ENCODE measurements at places on chromosomes 1 and 21.

GRCh38 chr1:3317456-3317855 lies 137.0 kb upstream of the ARHGEF16 start:
- DNase-seq, result no peak

- no peak for DNase-seq
Observed at GRCh38 chr1:25644962-25645361, 28.4 kb downstream of the MAN1C1 start.

DNA sequence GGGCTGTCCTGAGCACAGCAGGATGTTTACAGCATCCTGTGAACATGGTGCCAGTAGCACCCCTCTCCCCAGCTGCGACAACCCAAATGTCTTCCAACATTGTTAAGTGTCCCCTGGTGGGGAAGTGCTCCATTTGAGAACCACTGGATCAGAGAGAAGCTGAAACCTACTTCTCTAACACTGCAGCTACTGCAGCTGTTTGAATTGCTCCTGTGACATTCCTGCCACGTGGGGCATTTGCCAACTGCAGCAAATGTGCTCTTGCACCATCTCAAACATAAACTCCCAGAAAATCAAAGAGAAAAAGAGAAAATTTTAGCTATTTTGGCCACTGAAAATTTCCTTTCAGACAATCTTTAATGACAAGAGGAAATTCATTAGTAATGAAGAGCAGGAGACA lies 11.0 kb downstream of the SLC2A5 start:
- no peak for DNase-seq

DNA sequence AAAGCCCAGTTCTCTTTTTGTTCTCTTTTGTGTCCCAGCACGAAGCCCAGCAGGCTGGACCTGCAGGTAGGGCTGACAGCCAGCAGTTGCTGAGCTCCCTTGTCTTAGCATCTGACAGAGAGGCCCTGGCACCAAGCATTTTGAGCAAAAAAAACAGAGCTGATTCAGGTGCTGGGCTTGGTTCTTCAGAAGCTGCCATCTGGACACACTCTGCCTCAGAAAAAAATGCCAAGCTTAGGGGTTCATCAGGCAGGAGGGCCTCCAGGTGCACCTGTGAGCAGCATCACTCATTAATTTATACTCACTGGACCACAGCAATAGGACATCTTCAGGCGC lies 167.1 kb upstream of the PLD5 start:
- DNase-seq, result no peak

DNA sequence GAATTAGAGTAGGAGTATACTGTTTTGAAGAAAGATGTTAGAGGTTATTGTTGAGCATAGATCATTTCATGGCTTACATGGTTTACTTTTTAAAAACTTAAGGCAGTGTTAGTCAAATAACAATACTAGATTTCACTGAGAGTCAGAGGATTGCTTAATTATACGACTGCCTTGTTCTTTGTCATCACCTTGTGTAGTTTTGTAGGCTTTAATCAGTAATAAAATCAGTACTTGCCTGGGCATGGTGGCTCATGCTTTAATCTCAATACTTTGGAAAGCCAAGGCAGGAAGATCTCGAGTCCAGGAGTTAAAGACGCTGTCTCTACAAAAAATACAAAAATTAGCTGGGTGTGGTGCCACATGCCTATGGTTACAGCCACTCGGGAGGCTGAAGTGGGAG lies 41.3 kb upstream of the GPR52 start:
- no peak for DNase-seq

GRCh38 chr1:9902060-9902452 lies 8.0 kb downstream of the CTNNBIP1 start:
- no peak for DNase-seq

GRCh38 chr1:27931184-27931583 lies 3.6 kb upstream of the SMPDL3B start:
- DNase-seq, result no peak

GRCh38 chr21:42476388-42477331 lies 19.4 kb downstream of the RSPH1 start:
- no peak for DNase-seq

GRCh38 chr1:94406446-94406845 lies 11.7 kb upstream of the ABCD3 start:
- DNase-seq, result no peak

GRCh38 chr1:9193233-9193625 lies 41.3 kb upstream of the H6PD start:
- DNase-seq, result no peak

- DNase-seq, result no peak
Observed at GRCh38 chr21:36384885-36385232, 333 bp upstream of the CHAF1B start.

DNA sequence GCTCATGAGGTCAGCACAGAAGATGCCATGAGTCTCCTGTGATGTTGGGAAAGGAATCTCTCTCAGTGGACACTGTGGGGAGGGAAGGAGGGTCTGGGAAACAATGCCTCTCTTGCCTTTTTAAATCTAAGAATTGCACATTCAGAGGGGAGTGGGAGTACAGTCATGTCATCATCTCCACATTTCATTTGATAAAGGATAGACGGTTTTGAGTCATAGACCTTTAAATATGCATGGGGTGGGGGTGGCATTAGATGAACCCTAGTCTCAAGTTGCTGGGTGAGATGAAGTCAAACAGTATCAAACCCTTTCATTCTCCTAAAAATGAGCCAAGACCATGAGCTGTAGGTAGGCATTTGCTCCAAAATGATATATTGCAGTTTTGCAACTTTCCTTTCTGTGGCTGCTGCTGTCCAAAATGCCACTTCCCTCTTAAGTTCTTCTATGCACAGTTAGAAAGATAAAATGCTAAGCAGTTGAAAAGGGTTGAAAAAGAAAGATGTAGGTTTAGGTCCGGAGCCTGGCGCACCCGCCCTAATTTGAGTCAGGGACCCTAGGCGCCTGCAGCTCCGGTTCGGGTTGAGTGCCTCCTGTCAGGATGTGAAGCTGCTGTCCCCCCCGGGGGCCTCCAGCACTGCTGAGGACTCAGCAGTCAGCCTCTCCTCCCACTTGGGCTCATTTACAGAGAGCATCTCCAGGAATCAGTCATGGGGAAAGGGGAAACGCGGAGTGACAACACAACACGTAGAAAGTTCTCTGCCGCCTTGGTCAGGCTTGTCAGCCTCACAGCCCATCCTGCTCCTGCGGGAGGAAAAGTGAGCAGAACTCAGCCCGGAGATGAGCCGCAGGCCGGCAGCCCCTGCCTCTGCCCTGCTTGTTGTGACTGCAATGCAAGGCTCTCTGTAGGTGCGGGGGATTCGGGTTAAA lies 479.3 kb upstream of the RUNX1 start:
- no peak for DNase-seq

DNA sequence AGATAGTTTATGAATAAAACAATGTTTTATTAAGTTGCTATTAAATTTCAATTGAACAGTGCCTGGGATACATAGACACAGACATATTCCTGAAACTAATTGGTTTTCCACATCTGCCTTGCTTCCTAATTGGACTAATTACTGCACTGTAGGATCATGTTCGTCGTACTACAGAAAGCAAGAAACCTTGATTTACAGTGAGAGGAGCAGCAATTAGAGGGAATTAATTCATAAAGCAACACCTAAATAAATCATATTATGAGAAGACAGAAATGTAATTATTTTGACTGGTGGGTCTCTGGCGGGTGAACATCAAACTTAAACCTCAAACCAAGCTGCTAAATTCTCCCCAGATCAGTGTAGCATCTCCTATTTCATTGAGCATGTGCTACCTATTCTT lies 124.6 kb upstream of the CAMK1G start:
- no peak for DNase-seq

GRCh38 chr1:168636642-168637111 lies 60.3 kb downstream of the XCL1 start:
- no peak for DNase-seq

DNA sequence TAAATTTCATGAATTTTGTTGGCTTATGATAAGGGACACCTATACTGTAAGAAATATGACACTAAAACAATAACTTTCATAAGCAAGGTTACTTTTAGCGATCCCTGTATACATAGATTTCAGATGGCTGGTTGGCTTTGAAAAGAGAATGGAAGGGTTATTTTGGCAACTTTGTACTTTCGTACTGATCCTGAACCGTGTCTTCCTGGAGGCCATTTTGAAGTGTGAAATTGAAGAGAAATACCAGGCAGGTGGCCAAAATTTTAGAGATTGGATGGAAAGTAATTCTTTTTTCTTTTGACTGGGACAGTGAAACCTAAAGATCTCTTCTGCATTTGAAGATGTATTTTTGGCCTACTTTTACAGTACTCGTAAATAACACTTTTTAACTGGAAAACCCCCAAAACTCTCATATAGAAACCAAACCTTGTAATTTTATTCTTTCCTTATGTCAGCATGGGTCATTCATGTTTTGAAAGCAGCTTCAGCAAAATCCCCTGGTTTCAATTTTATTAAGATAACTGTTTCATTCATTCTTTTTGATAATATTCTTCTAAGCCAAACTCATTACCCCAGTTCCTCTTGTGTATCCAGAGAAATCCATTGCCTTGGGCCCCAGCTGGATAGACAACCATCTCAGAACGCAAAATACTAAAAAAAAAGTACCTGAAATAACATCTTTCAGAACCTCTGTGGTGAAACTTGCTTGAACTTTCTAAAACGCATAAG lies 38.4 kb upstream of the ZNF281 start:
- no peak for DNase-seq

DNA sequence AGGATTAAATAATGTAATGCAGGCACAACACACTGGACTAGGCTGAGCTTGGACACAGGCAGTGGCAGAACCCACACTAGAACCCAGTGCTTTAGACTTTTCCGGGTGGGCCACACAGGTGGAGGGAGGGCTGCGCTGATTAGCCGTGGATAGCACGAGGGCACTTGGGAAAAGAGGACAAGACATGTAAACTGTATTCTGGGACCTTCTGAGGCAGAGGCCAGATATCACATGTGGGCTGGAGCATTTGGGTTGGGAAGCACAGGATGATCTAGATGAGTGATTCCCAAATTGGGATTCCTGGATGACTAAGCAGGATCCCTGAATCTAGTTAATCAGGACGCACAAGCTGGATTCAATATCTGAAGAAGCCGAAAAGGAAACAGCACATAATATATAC lies 20.3 kb upstream of the A3GALT2 start:
- no peak for DNase-seq
